ENCODE measurements at places on chromosomes 3 and 15. TPM values are rescaled to one million over a fixed set of nuclear protein-coding genes. Genes with fewer than 3 reads are reported as not detected.

Gene KLF13
- total RNA-seq, result 39.6 TPM

Gene ZNF35
- 8.2 TPM for total RNA-seq

Gene GOLGA6A
- not detected for total RNA-seq

Gene SCN11A
- 0.34 TPM for total RNA-seq

Gene IP6K1
- 30.3 TPM for total RNA-seq

Gene PCSK6
- total RNA-seq, result 5.9 TPM

Gene ARPP19
- total RNA-seq, result 176 TPM
